Activated T-helper 1 cell treated with anti-CD3 and anti-CD28 coated beads, Interleukin-2, amount 50 U/mL, for 16 hours (primary cell): ENCODE measurements at places on chromosomes 12 and 14.

DNA sequence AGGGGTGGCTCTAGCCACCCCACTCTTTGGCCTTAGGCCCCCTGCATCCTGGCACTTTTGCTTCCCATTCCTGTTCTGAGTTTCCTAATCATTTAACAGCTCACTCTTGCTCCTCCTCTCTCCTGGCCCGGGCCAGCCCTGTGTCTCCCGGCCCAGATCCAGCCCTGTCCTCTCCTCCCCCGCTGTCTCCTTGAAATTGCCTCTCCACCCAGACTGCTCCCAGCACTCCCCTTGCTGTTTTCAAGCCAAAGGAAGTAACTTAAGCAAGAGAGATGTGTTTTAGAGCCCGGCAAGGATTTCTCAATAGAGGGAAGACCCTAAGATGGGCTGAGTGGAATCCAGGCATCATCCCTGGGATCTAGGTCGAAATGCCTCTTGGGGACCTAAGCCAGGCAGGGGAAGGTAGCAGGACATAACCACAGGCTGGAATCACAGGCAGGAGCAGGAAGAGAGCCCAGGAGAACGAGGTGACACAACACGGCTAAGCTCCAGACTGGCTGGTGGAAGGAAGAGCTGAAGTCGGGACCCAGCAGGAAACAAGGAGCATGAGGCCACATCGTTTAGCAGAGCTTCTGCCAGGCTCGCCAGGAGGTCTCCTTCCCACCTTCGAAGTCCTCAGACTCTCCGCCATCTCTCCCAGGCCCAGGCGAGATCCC, 2.0 kb upstream of the LRP1-AS start:
- DNase-seq = no peak

- no peak for DNase-seq
These were observed 3.4 kb downstream of the GPR84 start for GRCh38 chr12:54360717-54361456.

DNA sequence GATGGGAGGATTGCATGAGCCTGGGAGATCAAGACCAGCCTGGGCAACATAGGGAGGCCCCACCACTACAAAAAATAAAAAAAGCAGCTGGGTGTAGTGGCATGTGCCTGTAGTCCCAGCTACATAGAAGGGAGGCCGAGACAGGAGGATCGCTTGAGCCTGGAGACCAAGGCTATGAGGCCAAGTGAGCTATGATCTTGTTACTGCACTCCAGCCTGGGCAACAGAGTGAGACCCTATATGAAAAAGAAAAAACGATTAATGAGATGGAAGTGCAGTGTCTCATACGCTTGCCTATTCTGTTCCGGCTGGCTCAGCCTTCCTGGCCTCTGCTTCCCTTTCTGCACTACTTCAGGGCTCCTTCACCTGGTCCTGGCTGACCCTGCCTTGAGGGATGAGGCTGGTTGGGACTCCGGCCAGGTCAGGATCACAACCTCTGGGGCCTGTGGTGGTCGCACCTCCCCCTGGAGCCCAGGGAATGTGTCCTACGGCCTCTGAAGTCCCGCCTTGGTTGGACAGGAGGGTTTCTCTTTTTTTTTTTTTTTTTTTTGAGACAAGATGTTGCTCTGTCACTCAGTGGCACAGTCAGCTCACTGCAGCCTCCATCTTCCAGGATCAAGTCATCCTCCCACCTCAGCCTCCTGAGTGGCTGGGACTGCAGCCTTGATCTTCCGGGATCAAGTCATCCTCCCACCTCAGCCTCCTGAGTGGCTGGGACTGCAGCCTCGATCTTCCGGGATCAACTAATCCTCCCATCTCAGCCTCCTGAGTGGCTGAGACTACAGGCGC, 10.7 kb downstream of the TEDC1 start:
- DNase-seq = no peak

- DNase-seq = no peak
These were observed 67.3 kb upstream of the USP15 start for GRCh38 chr12:62192903-62193250.

GRCh38 chr12:98741196-98741555, 96.1 kb downstream of the APAF1 start:
- peak; percentile 3 for DNase-seq

- no peak for DNase-seq
These were observed 34.8 kb downstream of the ISCA2 start for GRCh38 chr14:74528406-74528805.

DNA sequence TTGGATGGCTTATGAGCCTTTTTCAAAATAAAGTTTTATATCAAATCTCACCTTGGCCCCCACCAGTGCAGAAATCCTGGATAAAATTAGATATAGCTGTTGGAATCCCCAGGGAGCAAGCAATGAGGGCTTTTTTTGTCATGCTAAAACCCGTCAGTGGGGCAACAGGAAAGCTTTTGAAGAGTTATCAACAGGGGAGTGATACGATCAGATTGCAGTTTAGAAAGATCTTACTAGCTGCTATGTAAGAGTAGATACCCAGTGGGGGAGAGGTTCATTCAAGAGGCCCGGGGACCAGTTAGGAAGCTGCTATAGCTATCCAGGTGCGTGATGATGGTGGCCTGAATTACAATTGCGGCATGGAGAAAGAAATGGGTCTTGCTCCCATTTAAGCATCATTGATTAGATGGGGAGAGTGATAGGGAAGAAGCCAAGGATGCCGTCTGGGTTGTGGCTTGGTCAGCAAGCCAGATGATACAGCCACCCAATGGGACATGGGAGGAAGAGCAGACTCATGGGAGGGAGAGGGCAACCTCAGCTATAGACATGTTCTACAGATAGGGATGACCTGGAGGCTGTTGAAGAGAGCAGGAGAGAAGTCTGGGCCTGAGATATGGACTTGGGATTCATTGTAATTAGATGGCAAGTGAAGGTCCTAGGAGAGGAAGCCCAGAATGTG, 272.4 kb downstream of the DPF3 start:
- DNase-seq = no peak

DNA sequence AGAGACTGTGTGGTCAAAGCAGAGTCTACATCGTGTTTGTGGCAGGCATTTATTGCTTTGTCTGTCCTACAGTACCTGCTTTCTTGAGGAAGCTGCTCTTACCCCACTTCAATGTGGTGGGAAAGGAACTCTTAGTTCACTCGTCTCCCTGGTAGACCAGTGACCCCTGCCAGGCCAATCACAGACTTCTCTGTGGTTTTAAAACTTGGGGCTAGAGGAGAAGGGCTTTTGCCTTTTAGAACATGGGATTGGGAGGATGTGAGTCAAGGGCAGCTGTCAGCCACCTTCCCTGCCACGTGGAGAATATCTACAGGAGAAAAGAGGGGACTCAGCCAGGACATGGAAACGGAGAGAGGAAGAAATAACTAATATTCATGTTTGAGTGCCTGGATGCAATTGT, 36.8 kb upstream of the TMED10 start:
- DNase-seq = no peak

DNA sequence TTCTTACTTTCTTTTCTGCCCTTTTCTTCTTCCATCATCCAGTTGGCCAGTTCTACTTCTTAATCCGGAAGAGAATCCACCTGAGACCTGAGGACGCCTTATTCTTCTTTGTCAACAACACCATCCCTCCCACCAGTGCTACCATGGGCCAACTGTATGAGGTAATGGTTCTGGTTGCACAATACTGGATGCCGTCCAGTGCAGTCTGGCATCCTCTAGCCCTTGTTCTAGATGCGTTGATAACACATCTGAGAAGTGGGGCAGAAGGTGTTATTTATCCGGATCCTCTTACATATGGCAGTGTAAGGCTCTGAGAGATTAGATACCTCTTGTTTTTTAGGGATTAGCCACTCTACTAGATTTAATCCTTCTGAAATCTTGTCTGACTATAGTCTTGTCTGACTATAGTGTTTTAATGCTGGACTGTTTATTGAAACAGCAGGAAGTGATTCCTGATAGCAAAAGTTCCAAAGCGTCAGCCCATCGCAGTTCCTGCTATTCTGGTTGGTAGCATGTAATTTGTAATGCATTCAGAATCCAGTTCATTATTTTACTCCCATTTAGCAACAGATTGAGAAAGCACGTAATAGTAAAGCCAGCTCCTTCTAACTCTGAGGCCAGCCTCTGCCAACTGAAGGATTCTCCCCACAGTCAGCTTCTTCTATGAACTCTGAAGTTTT, 7.9 kb downstream of the GABARAPL1 start:
- DNase-seq = no peak

DNA sequence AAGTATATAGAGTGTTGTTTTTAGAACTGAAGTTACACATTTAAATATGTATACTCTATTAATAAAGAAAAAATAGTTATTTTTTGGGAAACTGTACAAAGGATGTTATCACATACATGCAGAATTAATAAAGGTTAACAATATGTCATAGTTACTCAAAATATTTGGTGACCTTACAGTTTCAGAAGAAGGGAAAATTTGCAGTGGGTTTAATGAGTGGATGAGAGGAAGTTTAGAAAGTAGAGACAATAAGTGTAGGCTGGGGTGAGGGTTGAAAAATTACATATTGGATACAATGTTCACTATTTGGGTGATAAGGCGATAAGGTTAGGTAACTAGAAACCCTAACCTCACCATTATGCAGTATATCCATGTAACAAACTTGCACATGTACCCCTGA, 13.5 kb downstream of the WNK1 start:
- DNase-seq = no peak

DNA sequence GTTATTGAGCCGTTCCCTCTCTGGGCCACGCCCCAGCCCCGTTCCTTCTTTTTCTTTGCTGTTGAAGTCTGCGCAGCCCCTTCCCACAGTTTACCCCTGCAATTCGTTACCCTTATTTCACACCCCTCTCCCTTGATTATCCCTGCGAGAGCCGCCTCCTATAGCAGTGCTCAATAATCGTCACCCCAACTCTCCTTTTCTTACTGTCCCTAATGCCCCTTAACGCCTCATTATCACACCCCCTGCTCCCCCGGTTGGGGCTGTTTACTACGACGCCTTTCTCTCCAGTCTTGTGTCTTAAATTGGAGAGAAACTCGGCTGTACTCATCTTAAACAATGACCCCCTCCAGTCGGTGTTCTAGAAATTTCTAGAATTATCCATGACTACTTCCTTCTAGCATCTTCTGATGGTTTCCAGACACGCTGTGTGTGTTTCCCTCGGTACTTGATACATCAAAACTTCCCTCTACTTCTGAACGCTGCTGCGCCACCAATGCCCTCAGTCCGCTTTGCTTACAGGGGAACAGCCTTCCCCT, 713 bp upstream of the FBXL14 start:
- no peak for DNase-seq

GRCh38 chr14:56331592-56332216, 213.5 kb downstream of the PELI2 start:
- DNase-seq = no peak

DNA sequence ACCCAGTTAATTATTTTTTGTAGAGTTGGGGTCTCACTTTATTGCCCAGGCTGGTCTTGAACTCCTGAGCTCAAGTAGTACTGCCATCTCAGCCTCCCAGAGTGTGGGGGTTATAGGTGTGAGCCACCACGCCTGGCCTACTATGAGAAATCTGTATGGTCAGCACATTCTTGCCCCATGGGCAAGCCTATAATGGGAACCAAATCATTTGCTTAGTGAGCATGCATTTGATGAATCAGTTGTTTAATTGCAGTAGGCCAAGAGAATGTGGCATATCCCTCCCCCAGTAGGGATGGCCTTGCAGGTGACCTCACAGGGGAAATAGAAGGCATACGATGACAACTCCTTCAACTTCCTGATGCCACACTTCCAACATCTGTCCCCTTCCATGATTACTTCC, 122.7 kb downstream of the DIP2B start:
- no peak for DNase-seq

- no peak for DNase-seq
These were observed 119.7 kb upstream of the PDE3A start for GRCh38 chr12:20248646-20249045.

GRCh38 chr12:51265024-51265423, 5.2 kb downstream of the SMAGP start:
- no peak for DNase-seq

DNA sequence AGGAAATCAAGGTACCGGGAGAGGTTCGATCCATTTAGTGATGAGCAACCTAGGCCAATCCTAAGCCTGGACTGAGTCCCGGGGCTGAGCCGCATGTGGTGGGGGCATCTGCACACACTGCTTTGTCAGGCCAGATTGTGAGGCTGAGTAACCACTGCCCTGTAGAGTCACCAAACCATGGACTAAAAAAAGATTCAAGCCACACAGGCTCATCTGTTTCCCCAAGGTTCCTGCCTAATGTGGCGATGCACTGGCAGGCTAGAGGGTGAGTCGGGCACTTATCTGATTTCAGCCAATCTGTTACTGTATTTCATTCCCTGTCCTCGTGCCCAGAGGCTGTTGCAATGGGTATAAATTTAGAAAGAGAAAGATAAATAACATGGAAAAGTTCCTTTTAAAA, 140.8 kb downstream of the TTC7B start:
- DNase-seq = no peak

DNA sequence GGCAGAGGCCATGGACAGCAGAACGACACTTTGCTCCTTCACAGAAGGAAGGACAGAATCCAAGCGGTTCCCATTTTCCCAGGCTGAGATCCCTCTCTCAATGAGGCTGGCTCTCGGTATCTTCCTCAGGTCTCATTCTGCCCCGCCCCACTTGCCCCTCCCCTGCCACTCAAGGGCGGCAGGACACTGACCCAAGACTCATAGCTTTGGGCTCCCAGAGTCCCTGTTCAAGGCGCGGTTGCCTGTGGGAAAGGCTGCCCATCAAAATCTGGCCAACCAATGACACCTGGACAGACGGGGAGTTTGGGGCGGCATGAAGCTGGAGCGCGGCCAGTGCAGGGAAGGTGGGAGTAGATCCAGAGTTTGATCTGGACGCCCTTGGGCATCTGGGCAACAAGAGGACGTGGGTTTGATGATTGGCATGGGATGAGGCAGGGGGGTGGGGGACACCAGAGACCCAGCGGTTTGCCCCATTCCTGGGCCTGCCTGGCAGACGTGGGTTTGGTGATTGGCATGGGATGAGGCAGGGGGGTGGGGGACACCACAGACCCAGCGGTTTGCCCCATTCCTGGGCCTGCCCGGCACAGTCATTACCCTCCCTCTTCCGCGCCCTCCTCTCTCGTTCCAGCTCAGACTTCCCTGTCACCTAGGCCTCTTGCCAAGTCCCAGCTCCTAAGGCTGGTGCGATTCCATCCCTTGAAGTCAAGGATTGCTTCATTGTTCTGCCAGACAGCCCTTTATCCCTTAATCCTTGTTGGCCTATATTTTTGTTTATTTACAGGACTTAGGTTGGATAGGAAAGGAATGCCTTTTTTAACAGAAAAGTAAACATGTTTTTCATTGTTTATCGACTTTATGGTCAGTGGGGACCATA, 92.1 kb downstream of the NINJ2 start:
- no peak for DNase-seq

DNA sequence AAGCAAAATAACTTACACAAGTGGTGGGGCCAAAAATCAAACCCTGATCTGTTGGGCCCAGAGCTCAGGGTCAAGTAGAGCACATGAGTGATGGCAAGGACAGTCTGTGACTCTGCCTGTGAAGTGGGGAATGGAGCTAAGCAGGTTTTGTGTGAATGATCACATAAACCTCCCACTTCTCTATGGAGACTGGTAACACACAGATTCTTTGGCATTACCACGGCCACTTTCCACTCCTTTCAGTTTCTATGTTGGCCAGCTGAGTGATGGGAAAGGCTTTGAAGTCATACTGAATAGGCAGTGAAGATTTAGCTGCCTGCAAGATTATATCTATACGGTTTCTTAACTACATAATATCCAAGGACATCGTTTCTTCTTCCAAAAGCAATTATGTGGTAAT, 97.9 kb downstream of the ARMH4 start:
- DNase-seq = no peak

GRCh38 chr14:58699681-58700205, 62.0 kb downstream of the DACT1 start:
- DNase-seq = no peak

- no peak for DNase-seq
These were observed 1.3 kb upstream of the CD63 start for GRCh38 chr12:55729819-55730818.
